Epithelial cell of esophagus (primary cell): ENCODE measurements at places on chromosomes 16 and 17.

DNA sequence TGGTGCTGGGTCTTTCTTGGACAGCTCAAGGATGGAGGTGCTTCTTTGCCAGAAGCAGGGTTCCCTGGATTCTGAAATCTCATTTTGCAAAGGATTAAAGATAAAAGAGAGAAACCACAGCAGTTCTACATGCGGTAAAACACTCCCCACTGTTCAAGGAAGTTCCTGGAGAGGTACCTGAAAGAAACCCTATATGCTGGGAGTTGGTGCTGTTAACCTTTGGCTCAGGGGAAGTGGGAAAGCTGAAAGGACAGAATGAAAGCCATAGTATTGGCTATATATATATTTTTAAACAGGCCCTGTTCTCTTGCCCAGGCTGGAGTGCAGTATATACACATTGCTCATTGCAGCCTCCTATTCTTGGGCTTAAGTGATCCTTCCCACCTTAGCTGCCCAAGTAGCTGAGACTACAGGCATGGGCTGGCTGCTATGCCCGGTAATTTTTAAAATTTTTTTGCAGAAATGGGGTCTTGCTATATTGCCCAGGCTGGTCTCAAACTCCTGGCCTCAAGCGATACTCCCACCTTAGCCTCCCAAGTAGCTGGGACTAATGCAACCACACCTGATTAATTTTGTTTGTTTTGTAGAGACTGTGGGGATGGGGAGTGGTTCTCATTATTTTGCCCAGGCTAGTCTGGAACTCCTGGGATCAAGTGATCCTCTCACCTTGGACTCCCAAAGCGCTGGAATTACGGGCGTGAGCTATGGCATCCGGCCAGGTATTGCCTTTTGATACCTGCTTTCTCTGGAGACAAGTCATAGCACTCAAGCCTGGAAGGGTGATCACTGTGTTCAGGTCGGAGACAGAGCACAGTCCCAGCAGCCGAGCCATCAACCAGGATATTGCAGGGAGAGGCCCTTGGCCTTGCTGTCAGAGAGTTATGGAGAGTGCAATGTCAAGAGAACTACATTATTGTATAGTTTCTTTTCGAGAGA lies 55.2 kb downstream of the MSI2 start:
- DNase-seq: peak; percentile 72

GRCh38 chr17:80885947-80886582 lies 105.6 kb upstream of the CHMP6 start:
- no peak for DNase-seq

DNA sequence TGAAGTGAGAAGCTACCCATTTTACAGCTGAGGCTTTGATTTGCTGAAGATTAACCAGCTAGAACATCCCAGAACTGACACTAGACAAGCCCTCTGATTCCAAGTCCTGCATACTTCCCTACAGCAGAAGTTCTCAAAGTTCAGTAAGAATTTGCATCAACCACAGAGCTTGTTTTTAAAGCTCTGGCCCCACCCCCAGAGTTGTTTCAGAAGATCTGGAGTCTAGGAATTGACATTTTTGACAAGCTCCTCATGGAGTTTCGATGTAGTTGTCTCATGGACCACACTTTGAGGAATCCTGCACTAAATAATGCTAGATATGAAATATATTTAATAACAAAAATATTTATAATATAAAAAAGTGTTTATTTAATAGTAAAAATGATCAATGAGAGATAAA lies 120.3 kb upstream of the ADAMTS18 start:
- DNase-seq: no peak

DNA sequence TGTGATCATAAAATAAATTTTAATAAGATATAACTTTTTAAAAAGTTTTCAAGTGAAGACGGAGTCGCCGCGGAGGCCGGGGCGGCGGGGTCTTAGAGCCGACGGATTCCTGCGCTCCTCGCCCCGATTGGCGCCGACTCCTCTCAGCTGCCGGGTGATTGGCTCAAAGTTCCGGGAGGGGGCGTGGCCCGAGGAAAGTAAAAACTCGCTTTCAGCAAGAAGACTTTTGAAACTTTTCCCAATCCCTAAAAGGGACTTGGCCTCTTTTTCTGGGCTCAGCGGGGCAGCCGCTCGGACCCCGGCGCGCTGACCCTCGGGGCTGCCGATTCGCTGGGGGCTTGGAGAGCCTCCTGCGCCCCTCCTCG lies at the start of gene FOXC2:
TSS of gene FOXC2 (plus strand) at position 229 of the 365 bp plus-strand sequence. CDS start 507 bp downstream, outside the sequence.
- DNase-seq: peak; percentile 95

- DNase-seq: no peak
Observed at GRCh38 chr16:4411684-4412083, 4.7 kb downstream of the CORO7 start.

DNA sequence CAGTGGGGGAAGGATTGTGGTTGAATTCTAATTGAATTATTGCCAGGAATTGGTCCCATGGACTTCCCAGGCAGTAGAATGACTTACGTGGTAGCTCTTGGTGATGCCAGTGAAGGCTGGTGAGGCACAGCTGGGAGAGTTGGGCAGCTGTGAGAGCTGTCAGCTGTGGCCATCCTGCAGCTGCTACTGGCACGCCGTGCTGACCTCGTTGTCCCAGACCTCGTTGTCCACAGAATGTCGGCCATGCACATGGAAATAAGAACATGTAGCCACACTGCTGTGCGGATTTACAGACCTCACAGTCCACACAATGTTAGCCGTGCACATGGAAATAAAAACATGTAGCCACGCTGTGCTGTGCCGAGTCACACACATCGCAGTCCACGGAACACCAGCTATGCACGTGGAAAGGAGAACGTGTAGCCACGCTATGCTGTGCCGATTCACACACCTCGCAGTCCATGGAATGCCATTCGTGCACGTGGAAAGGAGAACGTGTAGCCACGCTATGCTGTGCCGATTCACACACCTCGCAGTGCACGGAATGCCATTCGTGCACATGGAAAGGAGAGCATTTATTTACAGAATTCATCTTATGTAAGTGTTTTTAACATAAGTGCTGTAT lies 59.2 kb downstream of the BANP start:
- DNase-seq: no peak

DNA sequence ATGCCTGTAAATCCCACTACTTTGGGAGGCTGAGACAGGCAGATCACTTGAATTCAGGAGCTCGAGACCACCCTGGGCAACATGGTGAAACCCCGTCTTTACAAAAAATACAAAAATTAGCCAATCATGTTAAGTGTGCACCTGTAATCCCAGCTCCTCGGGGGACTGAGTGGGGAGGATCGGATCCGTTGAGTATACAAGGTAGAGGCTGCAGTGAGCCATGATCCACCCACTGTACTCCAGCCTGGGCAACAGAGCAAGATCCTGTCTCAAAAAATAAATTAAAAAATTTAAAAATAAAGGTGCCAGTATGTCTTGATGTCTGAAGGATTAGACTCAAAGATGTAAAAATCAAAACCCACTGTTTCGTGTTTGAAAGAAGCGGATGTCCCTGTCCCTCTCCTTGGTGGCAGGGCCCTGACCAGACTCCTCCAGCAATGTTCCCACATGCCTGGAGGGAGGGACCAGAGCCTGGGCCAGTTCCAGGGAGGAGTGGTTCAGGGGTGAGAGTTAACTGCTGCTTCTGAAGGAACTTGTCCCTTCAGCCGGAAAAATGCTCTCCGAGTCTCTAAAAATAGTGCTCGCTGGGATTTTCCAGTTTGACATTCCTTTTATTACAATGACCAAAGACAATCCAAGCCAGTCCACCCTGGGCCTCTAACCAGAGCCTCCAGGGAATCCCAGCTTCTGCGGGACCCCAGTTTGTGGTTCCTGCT lies 9.4 kb upstream of the CMTM4 start:
- DNase-seq: no peak

DNA sequence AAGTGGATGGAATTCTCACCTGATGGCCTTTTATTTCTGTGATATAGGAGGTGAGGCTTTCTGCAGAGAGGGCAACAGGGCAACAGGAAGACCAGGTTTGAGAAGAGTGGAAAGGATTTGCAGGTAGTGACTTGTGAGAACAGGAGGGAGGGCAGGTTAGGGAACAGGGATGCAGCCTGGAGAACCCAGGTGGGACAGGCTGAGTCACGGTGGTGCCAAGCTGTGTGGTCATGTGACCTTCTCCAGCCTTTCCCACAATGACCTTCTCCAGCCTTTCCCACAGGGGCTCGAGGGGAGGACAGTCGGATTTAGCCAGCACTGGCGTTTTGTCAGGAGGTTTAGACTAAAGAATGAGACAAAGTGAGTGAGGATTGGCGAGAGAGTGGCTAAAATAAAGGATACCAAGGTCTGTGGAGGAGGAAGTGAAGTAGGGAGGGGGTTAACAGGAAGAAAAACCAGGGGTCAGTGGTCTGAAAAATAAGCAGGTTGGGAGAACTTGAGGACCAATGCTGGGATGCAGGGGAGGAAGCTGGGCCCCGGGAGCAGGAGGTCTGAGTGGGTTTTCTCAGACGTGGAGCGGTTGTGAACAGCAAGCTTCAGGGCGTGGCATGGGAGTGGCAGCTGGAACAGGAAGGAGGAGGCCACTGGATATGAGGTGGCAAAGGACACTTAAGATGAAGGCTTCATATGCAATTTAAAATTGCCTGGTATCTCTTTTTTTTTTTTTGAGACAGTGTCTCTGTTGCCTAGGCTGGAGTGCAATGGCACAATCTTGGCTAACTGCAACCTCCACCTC lies 37.7 kb downstream of the DNAH2 start:
- peak; percentile 78 for DNase-seq

GRCh38 chr17:77548967-77549366 lies 408.2 kb downstream of the SEC14L1 start:
- no peak for DNase-seq

DNA sequence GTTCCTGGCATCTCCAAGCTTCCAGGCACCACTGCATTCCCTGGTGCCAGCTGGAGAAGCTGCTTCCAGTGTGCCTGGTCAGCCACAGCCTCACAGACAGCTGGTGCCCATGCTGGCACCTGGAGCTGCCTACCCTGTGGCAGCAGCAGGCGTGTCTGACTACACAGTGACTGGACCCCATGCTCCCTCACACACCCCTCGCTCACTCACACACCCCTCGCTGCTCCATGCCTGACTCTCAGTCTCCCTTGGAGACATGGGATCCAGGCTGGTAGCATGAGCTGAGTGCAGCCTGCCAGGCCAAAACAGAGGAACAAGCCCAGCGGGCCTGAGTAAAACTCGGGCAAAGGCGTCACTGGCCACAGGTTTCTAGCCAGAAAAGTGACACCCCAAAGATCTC lies 59.1 kb upstream of the SMIM36 start:
- no peak for DNase-seq

DNA sequence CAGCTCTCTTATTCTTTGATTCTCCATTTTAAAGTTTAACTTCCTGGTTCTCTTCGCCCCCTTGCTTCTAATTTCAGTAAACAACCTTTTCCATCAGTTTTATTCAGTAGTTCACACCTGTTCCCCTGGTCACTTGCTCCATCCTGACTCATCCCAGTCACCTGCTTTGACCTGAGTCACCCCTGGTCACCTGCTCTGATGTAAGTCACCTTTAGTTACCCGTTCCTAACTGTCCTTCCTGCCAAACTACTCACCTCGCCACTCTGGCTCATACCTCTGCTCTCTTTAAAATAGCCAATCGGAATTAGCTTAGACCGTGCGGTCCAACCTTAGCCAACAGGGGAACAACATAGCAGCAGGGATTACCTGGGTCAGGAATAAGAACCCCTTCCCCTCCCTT lies 4.7 kb upstream of the NLRC5 start:
- DNase-seq: peak; percentile 18

GRCh38 chr17:64145375-64145750 lies 15.4 kb upstream of the ERN1 start:
- no peak for DNase-seq

DNA sequence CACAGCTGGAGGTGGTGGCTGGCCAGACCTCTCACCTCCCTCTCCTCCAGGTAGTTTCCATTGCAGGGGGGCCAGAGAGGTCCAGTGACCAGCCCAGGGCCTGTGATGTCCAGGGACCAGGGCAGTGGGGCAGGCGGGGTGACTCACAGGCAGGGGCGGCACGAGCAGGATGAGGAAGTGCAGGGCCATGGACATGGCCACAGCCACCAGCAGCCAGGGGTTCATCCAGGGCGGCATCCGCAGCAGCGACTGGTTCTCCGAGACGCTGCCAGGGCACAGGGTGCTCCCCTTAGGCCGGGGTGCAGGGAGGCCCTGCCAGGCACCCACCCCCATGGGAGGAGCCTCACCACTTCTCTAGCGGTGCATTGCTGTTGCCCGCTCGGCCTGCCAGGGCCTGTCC lies 12.9 kb upstream of the P2RX1 start:
- DNase-seq: no peak

DNA sequence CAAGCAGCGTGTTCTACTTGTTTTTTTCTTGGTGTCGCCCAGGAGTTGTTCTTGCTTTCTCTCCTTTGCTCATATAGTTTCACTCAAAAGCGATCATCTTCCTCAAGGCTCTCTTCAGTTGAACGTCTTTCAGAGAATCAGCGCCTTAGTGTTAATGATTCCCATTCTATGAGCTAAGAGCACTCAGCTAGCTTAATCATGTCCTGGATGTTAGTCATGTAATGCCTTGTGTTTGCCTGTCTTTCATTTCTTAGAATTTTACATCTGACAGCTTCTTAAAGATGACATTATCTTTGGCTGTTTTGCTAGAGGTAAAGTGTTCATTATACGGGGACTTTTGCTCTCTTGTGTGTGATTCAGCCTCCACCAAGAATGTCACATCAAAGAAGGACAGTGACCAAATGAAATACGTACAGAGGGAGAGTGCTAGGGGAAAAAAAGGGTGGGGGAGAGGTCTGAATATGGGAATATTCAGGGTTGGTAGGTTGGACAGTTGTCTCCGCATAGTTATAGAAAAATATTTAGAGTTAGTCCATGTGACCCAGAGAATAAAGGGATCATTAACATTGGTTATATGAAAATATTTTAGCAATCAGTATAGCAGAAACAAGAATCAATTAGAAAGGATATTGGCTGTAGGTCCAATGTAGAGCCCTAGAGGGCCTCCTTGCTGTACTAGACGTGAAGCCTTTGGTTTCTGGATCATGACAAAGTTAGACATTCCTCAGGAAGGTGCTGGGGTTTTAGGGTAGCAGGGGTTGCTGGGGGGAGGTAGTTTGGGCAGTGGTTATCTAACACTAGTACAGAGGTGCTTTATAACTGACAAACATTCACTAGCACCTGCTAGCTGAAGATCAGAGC lies 31.9 kb upstream of the ANKFN1 start:
- DNase-seq: no peak

DNA sequence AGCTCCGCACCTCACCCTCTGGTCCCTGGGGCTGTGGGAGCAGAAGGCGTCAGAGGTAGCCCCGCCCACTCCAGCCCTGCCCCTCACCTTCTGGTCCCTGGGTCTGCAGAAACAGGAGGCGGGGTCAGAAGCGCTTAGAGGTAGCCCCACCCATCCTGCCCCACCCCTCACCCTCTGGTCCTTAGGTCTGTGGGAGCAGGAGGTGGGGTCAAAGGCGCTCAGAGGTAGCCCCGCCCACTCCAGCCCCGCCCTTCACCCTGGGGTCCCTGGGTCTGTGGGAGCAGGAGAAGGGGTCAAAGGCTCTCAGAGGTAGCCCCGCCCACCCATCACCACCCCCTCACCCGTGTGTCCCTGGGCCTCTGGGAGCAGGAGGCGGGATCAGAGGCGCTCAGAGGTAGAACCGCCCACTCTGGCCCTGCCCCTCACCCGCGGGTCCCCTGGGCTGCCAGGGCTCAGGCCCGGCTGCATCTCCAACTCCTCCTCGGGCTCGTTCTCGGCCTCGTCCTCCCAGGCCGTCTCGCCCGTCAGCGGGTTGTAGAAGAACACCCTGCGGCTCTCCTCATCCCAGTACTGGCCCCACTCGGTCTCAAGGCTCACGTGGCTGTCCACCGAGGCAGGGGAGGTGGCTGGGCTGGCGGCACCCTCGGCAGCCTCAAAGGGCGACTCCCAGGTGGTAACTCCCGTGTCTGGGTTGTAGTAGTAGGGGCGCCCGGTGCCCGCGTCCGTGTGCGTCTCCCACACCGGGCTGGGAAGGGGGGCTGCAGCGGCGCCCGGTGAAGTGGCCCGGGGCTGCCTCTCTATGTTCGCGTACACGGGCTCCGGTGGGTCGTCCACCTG lies 27.2 kb downstream of the ARHGAP27 start:
- DNase-seq: no peak

- DNase-seq: no peak
Observed at GRCh38 chr16:48950184-48950583, 331.5 kb downstream of the CBLN1 start.
